Activated gamma-delta T cell (primary cell): ENCODE measurements at places on chromosomes 5 and 9.

DNA sequence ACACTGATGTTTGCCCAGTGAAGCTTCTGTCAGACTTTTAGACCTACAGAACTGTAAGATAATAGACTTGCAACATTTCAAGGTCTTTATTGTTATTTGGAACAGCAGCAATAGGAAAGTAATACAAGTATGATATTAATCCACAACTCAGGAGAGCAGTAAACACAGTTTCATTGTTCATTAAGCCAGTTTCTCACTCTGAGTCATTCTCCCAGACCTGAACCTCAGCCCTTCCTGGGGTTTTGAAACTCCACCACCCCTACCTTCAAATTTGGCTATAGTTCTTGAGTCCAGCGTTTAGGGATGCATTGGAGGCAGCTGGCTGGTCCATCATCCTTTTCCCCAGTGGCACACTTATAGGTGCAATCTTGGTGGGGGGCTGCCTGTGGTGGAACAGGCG lies 203.2 kb downstream of the RAB3C start:
- DNase-seq, result no peak

DNA sequence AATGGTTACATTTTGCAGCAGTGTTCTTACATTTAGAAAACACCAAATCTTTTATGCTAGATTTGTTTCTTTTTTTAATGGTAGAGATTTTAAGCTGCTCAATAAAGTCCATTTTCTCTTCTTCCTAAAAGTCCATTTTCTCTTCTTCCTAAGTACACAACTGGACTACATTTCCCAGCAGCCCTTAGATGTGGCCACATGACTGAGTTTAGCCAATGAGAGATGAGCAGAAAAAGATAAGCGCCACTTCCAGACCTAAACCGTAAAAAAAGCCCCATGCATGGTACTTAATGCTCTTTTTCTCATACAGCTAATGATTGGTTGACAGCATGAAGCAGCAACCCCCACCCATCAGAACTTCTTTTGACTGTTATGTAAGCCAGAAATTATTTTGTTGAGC lies 206.7 kb downstream of the FAM114A2 start:
- DNase-seq, result no peak

DNA sequence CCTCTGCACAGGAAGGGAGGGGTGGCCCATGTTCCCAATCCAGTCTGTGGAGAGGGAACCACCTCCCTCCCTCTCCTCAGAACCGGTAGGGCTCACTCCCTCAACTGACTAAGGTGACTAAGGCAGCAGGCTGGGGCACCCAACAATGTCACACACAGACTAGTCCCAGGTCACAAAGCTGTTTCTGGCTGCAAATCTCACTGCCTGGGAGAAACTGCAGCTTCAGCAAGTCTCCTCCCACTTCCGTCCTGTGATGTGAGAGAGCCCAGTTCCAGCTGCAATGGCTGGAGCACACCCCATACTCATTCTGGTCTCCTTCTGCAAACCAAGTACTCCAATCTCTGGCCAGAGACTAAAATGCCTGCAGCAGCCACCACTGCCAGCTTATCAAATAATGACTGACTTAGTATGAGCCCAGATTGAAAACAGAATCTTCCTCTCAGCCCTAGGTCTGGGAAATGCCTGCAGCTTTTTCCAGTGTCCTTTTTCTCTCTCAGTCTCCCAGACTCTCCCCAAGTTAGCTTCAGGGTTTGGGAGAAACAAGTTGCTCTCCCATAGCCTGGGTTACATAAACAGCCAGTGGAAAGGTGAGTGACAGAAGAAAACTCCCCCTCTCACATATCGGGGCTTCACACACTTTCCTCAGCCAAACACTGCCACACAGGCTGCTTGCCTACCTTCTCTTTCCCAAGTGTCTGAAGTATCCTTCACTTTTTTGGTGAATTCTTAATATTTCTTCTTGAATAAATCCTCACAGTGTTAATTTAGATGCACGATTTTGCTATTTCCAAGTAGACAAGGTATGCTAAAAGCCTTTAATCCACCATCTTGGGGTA lies 247.4 kb upstream of the RASA1 start:
- DNase-seq, result no peak

GRCh38 chr5:865168-865521 lies 14.4 kb upstream of the ZDHHC11 start:
- DNase-seq, result no peak

DNA sequence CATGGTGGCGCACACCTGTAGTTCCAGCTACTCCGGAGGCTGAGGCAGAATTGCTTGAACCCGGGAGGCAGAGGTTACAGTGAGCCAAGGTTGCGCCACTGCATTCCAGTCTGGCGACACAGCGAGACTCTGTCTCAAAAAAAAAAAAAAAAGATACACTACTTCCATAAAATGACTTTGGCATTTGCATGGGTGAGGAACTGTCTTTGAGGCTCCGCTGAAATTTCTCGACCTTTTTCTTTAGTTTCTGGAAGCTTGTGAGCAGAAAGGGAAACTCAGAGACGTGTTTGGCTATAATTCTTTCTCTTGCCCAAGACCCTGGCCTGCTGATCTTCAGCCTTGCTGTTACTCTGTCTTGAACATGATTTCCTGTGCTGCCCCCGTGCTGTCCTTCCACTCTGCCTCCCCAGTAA lies 37.3 kb downstream of the SPIN1 start:
- no peak for DNase-seq

- peak; percentile 33 for DNase-seq
These were observed 11.7 kb upstream of the DOLPP1 start for GRCh38 chr9:129068990-129069861.

DNA sequence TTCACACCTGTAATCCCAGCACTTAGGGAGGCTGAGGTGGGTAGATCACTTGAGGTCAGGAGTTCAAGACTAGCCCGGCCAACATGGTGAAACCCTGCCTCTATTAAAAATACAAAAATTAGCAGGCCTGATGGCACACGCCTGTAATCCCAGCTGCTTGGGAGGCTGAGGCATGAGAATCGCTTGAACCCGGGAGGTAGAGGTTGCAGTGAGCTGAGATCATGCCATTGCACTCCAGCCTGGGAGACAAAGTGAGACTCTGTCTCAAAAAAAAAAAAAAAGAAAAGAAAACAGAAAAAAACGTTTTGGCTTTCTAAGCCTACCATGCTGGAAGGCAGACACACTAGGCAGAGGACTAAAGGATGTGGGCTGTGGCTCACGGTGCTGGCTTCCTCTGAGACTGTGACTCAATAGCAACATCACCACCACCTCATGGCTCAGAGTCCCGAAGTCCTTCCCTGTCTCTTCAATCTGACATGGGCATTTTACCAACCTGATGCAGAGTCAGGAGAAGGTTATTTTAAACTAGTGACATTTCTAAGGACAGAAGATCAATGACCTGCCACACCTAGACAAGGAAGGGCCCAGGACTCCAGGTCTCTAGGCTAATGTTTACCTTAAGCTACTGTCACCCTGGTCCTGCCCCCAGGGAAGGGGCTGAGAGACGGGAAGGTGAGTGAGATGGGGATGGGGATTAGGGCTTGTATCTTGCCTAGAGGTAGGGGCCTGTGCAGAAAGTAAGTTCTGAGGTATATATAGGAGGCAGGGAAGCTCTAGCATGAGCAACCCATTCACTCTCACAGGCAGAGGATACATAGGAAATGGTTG lies 3.7 kb downstream of the ECSCR start:
- no peak for DNase-seq

GRCh38 chr9:105646879-105647594 lies 15.2 kb upstream of the TAL2 start:
- no peak for DNase-seq

DNA sequence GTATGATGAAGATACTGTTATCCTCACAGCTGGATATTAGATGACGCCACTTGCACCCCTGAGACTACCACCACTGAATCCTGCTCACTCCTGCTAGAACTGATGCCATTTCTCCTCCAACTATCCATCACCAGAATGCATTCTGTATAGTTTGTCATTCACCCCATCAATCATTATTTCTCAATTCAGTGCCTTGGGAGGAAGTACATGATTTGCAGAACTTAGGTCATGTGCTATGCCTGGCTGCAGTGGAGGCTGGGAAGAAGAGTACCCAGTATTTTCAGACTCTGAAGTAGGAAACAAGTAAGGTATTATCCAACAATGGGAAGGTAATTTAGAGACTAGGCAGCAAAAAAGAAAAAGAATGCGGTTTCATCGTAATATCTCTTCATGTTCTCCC lies 26.2 kb upstream of the HSD17B4 start:
- no peak for DNase-seq

DNA sequence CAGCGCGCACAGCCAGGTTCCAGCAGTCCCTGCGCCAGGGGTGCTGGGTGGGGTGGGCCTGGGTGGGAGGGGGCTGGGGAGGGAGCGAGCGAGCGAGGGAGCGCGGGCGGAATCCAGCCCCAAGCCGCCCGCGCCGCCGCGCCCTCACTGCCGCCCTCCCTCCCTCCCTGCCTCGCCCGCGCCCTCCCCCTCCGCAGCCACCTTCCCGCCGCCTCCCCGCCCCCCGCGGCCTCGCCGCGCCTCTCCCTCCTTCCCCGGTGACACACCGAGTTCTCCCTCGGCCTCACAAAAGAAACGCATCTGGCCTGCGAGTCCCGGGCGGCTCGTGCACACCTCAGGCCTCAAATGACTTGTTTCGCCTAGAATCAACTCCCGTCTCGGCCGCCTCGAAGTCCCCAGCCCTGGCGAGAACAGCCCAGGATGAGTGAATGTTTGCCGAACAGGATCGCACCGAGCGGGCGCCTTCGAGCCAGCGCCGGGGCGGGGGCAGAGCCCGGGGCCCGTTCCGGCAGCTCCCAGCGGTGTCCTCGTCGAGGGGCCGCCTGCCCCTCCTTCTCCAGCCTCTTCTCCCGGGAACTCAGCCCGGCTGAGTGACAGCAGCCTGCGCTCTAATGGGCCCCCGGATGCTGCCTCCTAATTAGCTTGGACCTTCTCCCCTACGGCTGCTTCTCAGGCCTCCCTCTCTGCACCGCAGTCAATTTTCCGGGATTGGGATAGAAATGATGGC lies 371 bp upstream of the PITX1 start:
- no peak for DNase-seq

DNA sequence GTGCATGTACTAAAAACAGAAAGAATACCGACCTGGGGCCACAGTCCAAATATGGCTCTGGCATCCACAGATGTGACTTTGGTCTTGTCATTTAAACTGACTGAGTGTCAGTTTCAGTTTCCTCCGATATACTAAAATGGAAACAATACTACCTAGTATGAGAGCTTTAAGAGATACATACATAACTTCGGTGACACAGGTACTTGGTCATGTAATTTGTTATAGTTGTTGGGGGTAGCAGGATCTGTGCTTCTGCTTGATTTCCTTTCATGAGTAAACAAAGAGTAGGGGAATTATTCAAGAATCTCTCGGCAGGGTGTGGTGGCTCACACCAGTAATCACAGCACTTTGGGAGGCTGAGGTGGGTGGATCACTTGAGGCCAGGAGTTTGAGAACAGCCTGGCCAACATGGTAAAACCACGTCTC lies 32.1 kb downstream of the MTMR12 start:
- no peak for DNase-seq

GRCh38 chr9:14719231-14719923 lies 3.2 kb downstream of the CER1 start:
- DNase-seq, result no peak

GRCh38 chr9:29659014-29659413 lies 2085.7 kb upstream of the C9orf72 start:
- no peak for DNase-seq

GRCh38 chr5:56838409-56839039 lies 23.2 kb downstream of the MAP3K1 start:
- DNase-seq, result no peak

DNA sequence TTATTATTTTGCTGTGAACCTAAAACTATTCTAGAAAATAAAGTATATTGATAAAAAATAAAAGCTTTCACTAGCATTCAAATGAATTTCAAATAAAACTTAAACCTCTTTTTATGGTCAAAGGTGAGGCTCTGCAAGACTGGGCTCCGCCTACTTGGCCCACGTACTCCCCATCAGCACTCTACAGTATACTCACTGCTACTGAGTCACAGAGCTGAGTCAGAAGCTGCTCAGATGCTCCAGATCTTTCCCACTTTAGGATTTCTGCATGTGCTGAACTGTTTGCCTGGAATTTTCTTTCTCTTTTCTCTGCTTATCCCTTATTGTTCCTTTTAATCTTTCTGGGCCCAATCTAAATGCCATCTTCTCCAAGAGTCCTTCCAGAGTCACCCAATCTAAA lies 331.9 kb upstream of the CCNG1 start:
- no peak for DNase-seq

DNA sequence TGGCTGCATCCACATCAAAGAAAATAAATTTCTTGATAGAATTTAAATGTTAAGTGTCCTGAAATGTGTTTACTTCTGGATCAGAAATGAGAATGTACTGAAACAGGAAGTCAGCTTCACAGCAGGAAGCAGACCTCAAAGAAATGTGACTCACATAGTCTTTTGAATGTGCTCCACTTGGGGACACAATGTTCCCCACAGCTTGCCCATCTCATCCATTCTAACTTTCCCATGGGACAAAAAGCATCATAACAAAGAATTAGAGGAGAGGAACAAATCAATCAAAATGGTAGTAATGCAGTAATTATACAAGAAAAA lies 85.7 kb downstream of the GRAMD2B start:
- no peak for DNase-seq

GRCh38 chr5:129631961-129632360 lies 115.9 kb upstream of the MINAR2 start:
- DNase-seq, result no peak

- DNase-seq, result no peak
These were observed 401.9 kb upstream of the PDE4D start for GRCh38 chr5:60295423-60295822.

DNA sequence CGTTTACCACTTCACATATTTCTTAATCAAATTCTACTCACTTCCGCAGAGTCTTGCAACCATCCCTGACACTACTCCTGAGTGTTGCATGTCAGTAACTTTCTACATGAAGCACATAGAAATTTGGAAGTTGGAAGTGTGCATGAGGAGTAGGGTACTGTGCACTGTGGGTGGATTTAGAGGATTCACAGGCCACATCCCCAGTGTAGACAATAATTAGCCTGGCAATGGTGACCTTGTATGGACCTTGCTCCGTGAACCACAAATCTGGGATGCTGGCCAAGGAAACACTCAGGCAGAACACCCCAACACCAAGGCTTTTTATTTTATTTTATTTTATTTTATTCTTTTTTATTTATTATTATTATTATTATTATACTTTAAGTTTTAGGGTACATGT lies 25.5 kb downstream of the CTSL start:
- DNase-seq, result no peak

DNA sequence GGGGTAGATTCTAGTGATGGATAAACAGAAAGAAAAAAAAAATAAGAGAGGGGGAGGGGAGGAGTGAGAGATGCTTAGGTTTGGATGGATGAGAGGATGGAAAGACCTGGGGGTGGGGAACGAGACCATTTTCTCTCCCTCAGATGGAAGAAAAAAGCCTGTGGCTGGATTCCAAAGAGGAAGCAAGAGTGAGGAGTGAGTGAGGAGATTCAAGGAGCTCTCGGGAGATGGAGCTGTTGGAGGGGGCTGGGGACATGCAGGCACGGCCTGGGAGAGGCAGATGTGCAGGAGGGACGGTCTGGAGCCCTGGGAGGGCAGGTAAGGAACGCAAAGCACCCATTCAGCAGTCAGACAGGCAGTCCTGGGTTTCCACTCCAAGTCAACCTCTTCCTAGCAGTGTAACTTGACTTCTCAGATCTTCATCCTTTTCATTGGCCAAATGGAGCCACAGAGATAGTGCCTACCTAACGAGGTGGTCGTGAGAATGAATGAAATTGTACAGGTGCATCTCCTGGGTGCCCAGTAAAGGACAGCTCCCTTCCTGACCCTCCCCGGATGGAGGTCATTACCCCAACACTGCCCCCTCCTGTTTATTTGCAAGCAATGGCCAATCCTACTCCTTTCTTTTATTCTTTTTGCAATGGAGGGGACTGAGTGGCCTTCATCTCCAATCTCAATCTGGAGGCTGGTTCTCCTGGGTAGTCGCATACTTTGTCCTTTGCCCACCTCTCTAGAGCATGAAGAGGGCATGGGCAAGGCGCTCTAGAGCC lies 52.2 kb downstream of the PCDH1 start:
- DNase-seq, result no peak
